ENCODE measurements at places on chromosomes 2 and 18. TPM values are rescaled to one million over a fixed set of nuclear protein-coding genes. Genes with fewer than 3 reads are reported as not detected.

KLHL41 gene
- total RNA-seq = 3.1 TPM

TXNDC2 gene
- total RNA-seq = not detected

RAB6D gene
- not detected for total RNA-seq

MEP1B gene
- not detected for total RNA-seq

AMER3 gene
- total RNA-seq = not detected

ZSWIM2 gene
- total RNA-seq = not detected

SLC9A4 gene
- not detected for total RNA-seq

AFF3 gene
- total RNA-seq = 85.8 TPM

FN1 gene
- 1,134 TPM for total RNA-seq

ITGB6 gene
- 54.5 TPM for total RNA-seq

WDR43 gene
- total RNA-seq = 20.4 TPM

MLPH gene
- total RNA-seq = 299 TPM

ACVR1C gene
- 0.54 TPM for total RNA-seq

CYS1 gene
- total RNA-seq = 7.6 TPM

CD8B2 gene
- total RNA-seq = not detected

IL1RL2 gene
- 0.57 TPM for total RNA-seq

ATP6V1C2 gene
- total RNA-seq = 92.2 TPM

DES gene
- total RNA-seq = 54.5 TPM

PMAIP1 gene
- total RNA-seq = 5.5 TPM

ADI1 gene
- 87.3 TPM for total RNA-seq

CD302 gene
- total RNA-seq = 95.0 TPM

ID2 gene
- total RNA-seq = 89.1 TPM

INPP4A gene
- total RNA-seq = 36.0 TPM

GKN2 gene
- 10.5 TPM for total RNA-seq

SLC8A1 gene
- total RNA-seq = 58.6 TPM

YIPF4 gene
- 16.8 TPM for total RNA-seq

MAP4K4 gene
- total RNA-seq = 55.6 TPM

DCDC2C gene
- total RNA-seq = not detected

KCNK3 gene
- 36.1 TPM for total RNA-seq

ROCK1 gene
- total RNA-seq = 56.0 TPM

STAM2 gene
- 27.5 TPM for total RNA-seq

LCT gene
- total RNA-seq = not detected

NRP2 gene
- 99.4 TPM for total RNA-seq

SFT2D3 gene
- 13.1 TPM for total RNA-seq

CCDC68 gene
- 37.7 TPM for total RNA-seq

HRH4 gene
- 0.10 TPM for total RNA-seq

CPLX4 gene
- total RNA-seq = not detected

SULT1C3 gene
- not detected for total RNA-seq

HJURP gene
- not detected for total RNA-seq

CNTNAP5 gene
- total RNA-seq = not detected

IL36G gene
- not detected for total RNA-seq

Data from upper lobe of left lung (tissue), 6 donors.